ENCODE measurements at places on chromosomes 7 and 10.

DNA sequence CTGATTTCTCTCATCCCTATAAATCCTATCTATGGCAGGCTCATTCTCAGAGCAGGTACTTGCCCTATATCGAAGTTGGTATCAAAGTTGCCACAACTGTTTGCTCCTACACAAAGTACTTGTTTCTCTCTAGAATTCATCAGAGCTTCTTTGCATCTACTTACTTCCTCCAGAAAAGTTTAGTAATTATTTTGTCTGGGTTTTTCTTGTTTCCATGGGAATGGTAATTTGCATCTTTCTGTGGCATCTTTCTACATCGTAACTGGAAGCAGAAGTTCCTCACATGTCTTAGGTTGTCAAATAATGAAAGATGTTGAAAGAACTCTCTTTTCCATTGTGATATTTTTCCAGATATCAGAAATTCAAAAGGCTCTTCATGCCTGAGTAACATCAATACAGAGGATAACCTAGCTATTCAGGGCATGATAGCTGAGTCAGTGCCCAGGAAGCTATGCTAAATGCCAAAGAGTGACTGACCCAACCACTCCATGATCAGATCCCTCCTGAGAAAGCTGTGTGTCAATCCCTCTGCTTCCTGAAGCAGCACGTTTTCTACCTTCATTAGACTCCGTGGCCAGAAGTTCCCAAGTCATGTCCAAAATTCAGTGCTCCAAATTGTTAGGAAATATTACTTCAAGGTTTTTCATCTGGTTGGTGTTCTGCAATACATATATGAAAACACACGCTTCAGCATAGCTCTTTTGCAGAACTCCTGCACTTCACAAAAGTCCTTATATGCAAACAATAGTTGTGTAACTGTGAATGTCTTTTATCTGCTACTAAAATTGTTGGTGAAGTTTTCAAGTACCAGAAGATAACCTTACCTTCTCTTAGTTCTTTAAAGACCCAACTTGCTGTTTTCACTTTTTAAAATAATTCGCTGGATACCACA, 216.5 kb downstream of the VTI1A start:
- DNase-seq, result no peak

- no peak for DNase-seq
Measured at GRCh38 chr7:67525588-67525987, 529.0 kb downstream of the TYW1 start.

DNA sequence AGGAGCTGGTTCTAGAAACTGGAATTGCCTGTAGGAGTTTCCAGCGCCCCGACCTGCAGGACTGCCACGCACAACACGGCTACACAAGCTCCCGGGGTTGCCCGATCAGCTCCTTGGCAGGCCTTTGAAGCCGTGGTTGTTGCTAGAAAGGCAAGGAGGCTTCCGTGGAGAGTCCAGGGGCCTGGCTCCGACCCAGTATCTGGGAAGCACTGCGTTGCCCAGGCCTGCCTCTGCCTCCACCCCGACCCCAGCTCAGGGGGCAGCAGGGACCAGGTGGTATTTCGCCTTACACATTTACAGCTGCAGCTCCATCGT, 54.4 kb downstream of the PROSER2 start:
- DNase-seq, result no peak

DNA sequence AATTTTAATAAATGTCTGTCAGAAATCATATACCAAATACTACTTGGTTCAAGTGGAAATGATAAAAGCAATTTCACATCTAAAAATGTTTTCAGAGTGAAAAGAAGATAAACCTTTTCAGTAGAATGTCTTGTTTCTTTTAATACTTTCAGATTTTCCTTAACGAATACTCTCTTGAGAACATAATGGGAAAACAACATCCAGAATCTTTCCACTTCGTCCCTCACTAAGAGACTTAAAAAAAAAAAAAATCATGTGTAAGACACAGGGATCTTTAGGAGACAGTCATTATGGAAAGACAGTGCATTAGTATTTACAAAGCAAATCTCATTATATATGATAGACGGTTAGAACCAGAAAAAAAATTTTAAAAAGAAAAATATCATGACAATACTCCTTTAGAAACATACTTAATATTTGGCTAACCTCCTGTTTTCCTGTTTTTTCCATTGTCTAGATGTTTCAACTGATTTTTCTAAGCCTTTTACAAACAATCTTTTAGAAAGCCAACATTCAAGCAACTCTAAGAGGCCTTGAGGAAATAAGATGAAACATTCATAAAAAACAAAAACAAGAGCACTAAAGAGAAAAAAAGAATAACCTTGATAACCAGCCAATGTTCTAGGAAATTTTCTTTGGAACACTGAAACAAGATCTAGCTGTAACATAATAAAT, 339.9 kb upstream of the LRRN3 start:
- no peak for DNase-seq

DNA sequence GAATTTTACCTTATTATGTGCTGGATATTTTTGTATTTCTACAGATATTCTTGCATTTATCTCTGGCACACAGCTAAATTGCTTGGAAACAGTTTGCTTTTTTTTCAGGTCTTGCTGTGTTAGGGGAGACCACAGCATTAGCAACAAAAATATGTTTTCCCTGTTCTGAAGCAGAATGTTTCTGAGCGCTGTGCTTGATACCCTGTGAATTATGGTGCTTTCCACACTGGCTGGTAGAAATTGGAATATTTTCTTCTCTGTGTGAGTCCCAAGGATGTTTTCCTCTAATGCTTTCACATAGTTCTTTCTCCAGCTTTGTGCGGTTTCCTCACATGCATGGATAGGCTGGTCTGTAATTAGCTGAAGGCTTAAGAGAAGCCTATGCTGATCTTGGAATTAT, 651.6 kb upstream of the IGFBP3 start:
- no peak for DNase-seq

DNA sequence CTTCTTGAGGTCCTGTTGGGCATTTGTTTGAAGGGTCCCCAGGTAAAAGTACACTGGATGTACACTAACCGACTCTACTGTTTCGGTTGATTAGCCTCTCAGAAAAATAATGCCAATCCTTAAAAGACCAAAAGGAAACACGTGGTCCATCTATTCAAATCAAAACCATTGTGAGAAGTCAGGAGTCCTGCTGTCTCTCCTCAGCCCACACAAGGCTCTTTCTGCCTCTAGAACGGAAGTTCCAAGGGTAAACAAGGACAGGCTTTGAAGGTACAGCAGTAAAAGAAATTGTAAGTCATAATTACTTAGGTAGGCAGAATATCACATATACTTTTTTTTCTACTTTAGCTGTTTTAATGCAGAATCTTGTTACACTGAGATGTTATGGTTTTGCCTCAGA, 71.7 kb upstream of the TPK1 start:
- DNase-seq, result no peak

DNA sequence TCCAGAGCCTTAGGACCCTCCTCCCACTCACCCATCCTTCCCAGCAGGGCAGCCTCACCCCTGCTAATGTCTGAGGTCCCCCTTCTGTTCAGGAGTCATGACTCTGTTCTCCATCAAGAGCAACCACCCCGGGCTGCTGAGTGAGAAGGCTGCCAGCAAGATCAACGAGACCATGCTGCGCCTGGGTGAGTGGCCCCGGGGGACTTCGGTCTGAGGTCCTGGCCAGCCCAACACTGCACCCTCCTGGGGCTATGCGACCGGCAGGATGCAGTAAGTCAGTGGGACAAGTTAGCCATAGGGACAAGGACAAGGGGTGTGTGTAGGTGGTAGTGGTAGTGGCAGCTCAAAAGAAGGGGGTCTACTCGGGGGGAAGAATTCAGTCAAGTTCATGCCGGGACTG, 16.2 kb upstream of the AHCYL2 start:
- DNase-seq, result no peak

GRCh38 chr10:6574664-6575176, 5.4 kb downstream of the PRKCQ start:
- no peak for DNase-seq

- DNase-seq, result no peak
Measured at GRCh38 chr10:74738985-74739567, 87.3 kb upstream of the KAT6B start.

DNA sequence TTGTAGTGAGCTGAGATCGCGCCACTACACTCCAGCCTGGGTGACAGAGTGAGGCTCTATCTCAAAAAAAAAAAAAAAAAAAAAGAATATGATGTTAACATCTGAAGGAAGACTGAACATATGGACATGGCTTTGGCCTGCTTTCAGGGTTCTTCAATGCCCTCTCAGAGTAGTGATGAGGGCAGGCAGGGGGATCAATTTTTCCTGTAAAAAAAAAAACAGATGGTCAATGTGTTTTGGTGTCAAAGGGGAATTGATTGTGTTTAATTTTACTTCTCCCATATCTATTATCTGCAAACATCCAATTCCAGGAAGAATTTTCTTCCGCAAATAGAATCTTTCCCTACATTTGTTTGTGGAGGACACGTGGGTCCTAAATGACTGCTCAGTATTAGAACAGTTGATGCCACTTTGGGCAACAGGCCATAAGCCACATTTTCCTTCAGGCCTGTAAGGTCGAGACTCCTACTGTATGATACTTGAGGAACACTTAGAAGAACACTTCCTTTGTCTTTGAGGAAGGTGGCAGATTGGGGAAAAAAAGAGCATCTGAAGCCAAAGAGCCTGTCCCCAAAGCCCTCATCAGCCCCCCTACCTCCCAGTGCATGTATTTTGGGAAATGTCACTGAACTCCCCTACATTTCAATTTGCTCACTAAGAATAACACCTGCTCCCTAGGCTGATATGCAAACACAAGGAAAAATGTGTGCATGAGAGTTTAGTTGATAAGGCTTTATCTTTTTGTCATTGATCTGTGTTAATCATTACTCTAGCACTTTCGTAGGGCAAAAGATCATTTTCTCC, 28.3 kb downstream of the MGAM2 start:
- no peak for DNase-seq

- no peak for DNase-seq
Measured at GRCh38 chr7:22219739-22220493, 137.0 kb downstream of the RAPGEF5 start.

DNA sequence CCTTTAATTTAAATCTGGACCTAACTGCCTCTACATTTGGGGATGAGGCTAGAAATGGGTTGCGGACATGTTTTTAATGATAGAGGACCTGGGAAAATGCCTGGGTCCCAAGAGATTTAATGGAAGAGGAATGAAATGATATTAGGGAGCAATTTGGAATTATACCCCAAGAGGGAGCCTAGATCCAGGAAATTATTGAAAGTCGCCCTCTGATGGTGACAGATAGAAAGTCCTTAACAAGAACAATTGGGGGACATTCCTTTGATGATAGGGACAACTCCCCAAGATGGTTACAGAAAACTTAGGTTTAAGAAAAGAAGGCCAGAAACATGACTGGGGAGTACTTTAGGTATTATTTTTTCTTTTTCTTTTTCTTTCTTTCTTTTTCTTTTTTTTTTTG, 9.5 kb upstream of the TSGA13 start:
- DNase-seq, result no peak

- no peak for DNase-seq
Measured at GRCh38 chr10:31076610-31076988, 44.9 kb upstream of the ZNF438 start.

DNA sequence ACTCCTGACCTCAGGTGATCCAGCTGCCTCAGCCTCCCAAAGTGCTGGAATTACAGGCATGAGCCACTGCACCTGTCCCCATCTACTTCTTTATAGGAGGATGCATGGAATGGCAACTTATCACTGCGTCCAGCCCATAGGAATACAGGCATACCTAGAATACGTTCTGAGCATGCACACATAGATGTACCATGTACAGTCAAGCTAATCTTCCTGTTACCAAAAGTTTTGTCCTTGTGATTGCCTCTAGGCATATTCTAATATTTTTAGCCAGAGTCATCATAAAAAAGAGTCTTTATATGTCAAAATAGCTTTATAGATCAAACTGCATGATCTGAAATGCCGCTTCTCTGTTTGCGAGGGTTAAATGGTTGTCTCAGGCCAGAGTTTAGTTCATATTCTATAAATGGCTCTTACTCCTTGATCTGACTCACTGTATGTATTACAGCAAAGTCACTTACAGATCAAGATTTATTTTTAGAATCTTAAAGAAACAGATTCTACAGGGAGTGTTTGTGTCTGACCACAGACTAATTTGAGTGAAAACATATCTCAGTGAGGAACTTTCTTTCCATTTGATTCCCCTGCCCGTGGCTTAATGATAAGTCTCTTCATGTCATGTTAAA, 210.9 kb downstream of the CREB5 start:
- DNase-seq, result no peak

- no peak for DNase-seq
Measured at GRCh38 chr10:62056219-62056618, 154.7 kb downstream of the ARID5B start.

GRCh38 chr10:92052741-92053140, 129.2 kb downstream of the BTAF1 start:
- DNase-seq, result no peak

DNA sequence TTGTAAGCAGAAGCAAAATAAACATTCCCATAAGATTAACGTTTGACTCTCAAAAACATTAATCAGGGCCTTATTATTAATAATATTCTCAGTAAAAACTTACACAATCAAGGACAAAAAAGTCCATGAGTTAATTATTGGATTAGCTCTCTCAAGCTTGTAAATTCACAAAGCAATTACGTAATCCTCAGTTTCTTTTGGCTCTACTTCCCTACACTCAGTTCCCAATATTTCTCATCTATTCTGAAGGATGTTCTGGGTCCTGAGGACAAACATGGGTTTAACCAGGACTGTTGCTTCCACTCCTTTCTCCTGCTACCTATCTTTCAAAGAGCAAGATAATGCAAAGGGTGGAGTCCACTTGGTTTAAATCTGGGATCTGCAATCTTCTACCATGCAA, 15.1 kb downstream of the FBXL13 start:
- no peak for DNase-seq

- no peak for DNase-seq
Measured at GRCh38 chr7:18200855-18201254, 173.2 kb upstream of the PRPS1L1 start.

DNA sequence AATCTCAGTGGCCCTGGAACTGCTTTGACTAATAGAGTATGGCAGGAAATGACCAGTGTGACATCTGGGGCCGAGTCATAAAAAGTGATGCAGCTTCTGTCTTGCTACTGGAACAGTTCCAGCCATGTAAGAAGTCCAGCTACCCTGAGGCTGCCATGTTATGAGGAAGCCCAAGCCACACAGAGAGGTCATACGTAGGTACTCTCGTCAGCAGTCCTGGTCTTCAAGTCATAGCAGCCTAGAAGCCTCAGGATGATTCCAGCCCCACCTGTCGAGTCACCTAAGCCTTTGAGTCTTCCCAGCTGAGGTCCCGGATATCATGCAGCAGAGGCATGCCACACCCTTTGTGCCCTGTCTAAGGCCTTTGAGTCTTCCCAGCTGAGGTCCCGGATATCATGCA, 92.1 kb downstream of the PPP1R3C start:
- DNase-seq, result no peak
